ENCODE measurements at places on chromosomes 1 and 21. TPM values are rescaled to one million over a fixed set of nuclear protein-coding genes. Genes with fewer than 3 reads are reported as not detected.

EPHA8 gene
- total RNA-seq = not detected

GBP7 gene
- not detected for total RNA-seq

FAM3B gene
- total RNA-seq = not detected

IL10 gene
- total RNA-seq = 0.78 TPM

AUNIP gene
- 0.30 TPM for total RNA-seq

CATSPER4 gene
- not detected for total RNA-seq

CELA2B gene
- not detected for total RNA-seq

PTGS2 gene
- total RNA-seq = 0.11 TPM

GUCA2A gene
- not detected for total RNA-seq
